Anterior cingulate cortex (tissue), 58 donors: ENCODE measurements at places on chromosomes 6 and 20.

- DNase-seq: peak; percentile 90
Observed at GRCh38 chr6:41734666-41735426, 562 bp downstream of the TFEB start.

- DNase-seq: no peak
Observed at GRCh38 chr20:14413835-14414234, 76.4 kb upstream of the FLRT3 start.

GRCh38 chr20:63273059-63273579 is 506 bp downstream of the ARFGAP1 start:
- no peak for DNase-seq

- DNase-seq: no peak
Observed at GRCh38 chr20:20411402-20411801, 43.5 kb downstream of the INSM1 start.

- no peak for DNase-seq
Observed at GRCh38 chr6:41597246-41598000, 40.8 kb upstream of the MDFI start.

GRCh38 chr6:166366921-166367320 is 15.8 kb downstream of the MPC1 start:
- no peak for DNase-seq

DNA sequence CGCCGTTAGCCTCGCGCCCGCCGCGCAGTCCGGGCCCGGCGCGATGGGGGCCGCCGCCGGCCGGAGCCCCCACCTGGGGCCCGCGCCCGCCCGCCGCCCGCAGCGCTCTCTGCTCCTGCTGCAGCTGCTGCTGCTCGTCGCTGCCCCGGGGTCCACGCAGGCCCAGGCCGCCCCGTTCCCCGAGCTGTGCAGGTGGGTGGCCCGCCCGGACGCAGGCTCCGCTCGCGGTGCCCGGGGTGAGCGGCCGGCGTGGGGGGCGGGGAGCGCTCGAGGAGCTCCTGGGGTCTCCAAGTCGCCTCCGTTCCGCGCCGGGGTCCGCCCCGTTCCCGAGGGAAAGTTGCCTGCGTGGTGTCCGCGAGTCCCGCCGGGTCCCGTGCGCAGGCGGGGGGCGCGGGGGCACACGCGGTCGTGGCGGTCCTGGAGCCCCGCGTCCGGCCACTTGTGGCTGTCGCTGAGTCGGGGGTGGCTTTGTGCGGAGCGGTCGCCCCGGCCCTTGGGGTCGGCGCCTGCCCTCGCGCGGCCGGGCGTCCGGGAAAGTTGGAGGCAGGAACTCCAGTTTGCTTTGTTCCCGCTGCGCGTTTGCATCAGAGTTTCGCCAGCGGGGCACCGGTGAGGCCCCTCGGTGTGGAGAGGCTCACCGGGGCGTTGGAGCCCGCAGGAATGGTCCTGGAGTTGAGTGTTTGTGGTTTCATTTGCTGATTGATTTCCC is 476 bp downstream of the IGF2R start:
- no peak for DNase-seq

DNA sequence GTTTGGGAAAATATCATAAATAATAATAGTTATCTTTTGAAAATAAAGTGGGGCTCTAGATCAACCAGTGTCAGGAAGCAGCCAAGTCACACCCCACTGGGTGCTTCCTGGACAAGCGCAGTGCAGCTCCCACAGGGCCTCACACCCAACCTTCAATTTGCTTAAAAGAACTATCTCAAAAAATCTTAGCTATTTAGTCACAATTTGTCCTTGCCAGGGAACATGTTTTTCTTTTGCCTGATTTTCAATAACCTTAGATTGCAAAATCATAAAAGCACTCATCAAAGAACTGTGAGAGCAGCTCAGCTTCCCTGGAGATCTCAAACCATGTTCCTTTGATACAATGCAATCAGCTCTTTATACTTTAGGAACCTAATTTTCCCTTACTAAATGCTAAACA is 1.6 kb upstream of the NCOA7 start:
- no peak for DNase-seq
